ENCODE measurements at places on chromosomes 12 and 14.

DNA sequence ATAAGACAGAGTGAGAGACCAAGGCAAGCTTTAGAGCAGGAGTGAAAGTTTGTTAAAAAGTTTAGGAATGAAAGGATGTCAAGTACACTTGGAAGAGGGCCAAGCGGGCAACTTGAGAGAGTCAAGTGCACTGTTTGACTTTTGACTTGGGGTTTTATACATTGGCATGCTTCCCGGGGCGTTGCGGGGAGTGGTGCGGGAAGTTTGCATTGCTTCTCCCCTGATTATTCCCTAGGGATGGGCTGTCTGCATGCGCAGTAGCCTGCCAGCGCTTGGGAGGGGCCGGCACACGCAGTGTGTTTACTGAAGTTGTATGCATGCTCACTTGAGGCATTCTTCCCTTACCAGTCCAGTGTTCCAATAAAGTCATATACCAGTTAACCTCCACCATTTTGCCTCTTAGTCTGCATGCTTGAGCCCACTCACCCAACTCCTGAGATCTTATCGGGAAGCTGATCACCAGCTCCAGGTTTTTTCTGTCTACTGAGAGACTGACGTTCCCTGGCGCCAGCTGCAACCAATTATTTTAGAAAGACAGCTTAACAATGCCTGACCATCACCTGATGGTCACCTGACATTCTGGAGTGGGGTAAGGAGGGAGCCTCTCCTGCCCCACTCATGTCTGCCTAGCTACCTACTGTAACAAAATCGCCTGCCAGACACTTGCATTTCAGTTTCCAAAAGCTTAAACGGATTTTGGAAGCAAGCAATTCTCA lies 53.2 kb downstream of the DACT1 start:
- DNase-seq = no peak

GRCh38 chr12:39505023-39505422 lies 62.1 kb upstream of the KIF21A start:
- DNase-seq = no peak

DNA sequence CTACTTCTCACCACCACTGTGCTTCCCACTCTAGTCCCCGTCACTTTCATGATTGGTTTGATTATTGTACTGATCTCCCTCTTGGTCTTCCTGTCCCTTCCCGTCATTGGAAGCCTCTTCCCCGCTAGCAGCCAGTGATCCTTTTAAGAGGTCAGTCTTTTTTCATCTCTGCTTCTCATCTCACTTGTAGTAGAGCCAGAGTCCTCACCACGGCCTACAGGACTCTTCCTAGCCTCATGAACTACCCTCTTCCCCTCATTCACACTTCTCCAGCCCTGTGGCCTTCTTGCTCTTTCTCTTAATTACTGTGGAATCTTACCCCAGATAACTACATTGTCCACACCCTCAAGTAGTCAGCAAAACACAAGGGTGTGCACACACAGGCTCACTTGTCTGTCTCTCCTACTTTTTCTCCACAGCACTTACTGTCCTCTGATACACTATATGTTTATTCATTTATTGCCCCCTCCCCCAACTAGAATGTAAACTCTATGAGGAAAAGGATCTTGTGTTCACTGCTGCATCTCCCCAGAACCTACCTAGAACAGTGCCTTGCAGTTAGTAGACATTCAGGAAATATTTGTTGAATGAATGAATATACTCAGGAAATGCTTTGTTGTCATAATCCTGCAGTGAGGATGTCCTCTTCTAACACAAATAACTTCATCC lies 66.3 kb downstream of the CKB start:
- DNase-seq = no peak

DNA sequence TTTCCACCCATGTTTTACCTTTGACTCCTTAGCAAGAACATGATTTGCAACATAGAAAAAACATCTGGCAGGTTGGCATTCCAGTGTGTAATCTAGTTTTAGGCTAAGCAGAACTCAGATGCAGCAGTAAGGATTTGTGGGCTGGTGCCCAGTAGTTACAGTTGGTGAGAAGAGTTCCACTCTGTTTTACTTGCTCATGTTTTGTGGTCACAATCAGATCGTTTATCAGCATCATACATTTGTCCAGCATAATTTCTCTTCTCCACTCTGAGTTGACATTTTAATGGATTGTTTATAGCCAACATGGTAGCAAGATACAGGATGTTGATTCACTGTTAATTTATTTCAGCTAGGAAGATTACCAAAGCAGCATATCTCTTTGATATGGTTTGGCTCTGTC lies 120.0 kb downstream of the PDE6H start:
- DNase-seq = no peak

Data from stimulated activated CD8-positive, alpha-beta memory T cell treated with anti-CD3 and anti-CD28 coated beads, Interleukin-4, amount 100 ng/mL, for 4 hours (primary cell).